Fibroblast of villous mesenchyme (primary cell): ENCODE measurements at places on chromosomes 1 and 21. TPM values are rescaled to one million over a fixed set of nuclear protein-coding genes. Genes with fewer than 3 reads are reported as not detected.

LCE1E gene
- total RNA-seq: not detected in 2 replicates

CFAP74 gene
- not detected in 2 replicates for total RNA-seq

TRIM17 gene
- total RNA-seq: under 0.01 and 0.43 TPM in 2 replicates

DNA sequence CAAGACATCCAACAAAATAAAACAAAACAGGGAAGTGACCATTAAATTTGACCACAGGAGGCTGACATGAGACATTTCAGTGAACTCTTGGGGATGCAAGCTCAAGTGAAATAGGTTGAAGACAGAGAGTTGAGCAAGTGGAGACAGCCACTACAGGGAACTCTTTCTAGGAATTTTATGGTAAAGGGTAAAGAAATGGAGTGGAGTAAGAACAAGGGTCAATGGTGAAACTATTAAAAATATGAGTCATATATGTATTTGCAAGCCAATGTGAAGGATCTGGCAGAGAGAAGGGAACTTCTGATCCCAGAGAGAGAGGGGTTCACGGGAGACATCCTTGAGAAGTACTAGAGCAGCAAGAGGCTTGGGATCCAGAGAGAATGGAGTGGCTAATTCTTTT, 9.1 kb upstream of the TRABD2B start:
- peak; percentile 64 for DNase-seq

DNA sequence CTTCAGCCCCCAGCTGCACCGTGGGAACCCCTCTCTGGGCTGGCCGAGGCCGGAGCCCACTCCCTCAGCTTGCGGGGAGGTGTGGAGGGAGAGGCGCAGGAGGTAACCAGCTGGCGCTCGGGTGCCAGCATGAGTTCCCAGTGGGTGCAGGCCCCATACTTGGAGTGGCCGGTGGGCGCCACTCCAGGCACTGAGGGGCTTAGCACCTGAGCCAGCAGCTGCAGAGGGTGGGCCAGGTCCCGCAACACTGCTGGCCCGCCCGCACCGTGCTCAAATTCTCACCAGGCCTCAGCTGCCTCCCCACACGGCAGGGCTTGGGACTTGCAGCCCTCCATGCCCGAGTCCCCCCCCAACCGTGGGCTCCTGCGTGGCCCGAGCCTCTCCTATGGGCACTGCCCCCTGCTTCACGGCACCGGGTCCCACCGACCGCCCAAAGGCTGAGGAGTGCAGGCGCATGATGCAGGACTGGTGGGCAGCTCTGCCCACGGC, 47.2 kb downstream of the LRRC53 start:
- no peak for DNase-seq

- no peak for DNase-seq
Measured at GRCh38 chr1:111204201-111204982, 3.9 kb upstream of the DENND2D start.

DNA sequence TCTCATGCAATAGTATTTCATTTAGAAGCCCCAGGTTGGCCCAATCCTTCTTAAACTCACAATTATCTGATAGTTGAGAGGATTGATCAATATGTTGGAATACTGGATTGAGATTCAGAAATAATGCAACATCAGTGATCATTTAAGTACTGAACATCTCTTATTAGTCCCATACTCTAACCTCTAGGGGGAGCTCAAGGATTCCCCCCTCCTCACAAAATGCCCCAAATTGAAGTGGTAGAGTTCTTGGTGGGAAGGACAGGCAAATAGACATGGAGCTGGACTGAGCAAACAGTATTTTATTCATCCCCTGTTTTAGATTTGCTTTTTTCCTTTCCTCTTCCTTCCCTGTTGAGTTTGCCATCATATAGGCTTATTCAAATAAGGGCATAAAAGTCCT, 62.8 kb downstream of the NGF start:
- peak; percentile 30 for DNase-seq

GRCh38 chr1:199170711-199171110, 531.9 kb downstream of the PTPRC start:
- no peak for DNase-seq

DNA sequence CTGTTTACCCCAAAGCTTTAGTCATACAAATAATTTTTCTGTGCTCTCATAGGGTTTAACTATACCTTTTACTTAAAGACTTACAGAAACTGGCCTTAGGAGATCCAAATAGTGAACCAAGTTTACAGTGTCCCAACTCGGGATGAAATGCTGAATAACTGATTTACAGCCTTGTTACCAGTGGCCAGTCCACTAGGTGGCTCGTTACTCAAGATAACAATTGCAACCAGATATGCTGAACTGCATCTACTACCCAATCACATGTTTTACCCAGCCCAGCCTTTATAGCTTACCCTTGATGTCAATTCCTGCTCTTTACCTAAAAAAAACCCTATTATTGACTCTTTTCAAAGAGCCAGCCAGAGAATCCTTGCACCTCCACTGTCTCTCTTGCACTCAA, 1148.8 kb upstream of the ADGRL4 start:
- no peak for DNase-seq

DNA sequence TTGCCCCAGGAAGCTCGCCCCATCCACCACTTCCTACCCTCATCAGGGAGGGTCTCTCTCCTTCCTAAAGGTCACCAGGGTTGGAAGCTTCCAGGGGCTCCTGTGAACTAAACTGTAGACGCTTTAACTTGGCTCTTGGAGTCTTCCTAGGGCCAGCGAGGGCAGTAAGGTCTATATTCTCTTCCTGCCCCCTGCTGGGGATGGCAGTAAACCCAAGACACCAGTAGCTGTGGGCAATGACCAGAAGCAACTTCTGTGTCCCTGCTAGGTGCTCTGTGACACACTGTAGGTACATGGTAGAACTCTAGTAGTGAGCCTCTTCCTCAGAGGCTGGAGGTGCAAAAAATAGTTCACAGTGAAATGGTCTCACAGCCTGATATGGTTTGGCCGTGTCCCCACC, 30.0 kb downstream of the KCND3 start:
- DNase-seq: no peak

DNA sequence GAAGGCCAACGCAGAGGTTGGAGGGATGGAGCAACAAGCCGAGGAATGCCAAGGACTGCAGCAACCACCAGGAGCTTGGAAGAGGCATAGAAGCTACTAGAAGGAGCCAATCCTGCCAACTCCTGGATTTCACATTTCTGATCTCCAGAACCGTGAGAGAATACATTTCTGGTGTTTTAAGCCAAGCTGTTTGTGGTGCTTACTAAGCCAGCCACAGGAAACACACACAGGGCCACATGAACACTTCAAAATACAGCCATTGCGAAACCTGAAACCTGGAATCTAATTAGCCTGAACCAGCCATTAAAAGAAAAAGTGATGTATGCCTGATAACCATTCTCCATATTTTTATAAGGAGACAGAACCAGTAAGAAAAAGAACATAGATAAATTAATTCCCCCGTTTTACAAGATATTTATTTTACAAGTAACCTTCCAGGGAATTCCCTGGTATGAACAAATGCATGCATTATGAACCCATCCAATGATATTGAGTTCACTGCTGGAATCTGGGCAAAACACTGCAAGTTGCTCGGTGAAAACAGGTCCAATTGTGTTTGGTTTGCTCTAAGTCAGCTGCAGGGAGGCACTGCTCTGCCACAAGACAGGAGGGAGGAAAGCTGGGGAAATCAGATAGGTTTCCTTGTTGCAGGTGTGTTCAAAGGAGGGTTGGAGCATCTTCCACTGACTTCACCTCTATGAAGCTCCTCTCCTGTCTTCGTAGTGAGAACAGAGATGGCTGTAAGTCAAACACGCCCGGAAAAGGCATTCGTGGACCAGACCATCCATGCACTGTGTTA, 70.2 kb downstream of the ETS2 start:
- peak; percentile 86 for DNase-seq

- DNase-seq: no peak
Measured at GRCh38 chr1:48228156-48228555, 5.6 kb downstream of the SLC5A9 start.
